ENCODE measurements at places on chromosomes 2 and 18. TPM values are rescaled to one million over a fixed set of nuclear protein-coding genes. Genes with fewer than 3 reads are reported as not detected.

Gene ALPI
- total RNA-seq: not detected

GRCh38 chr18:49585781-49586663 lies 24.2 kb downstream of the LIPG start:
- DNase-seq: no peak

GRCh38 chr18:78517328-78517727 lies 462.3 kb upstream of the SALL3 start:
- no peak for DNase-seq

GRCh38 chr18:48521723-48522122 lies 17.1 kb upstream of the CTIF start:
- peak; percentile 75 for DNase-seq

- DNase-seq: no peak
Observed at GRCh38 chr2:144383571-144384100, 136.3 kb downstream of the ZEB2 start.

Gene RNU2-63P
- not detected for total RNA-seq

Gene TUBA3D
- not detected for total RNA-seq

Gene RAD51AP2
- not detected for total RNA-seq

All from osteoblast (primary cell).